IPS-NIHi11 (cell line): ENCODE measurements at places on chromosomes 3 and 15.

- peak; percentile 84 for DNase-seq
These were observed at the start of gene DGKG for GRCh38 chr3:186361762-186362536. Gene DGKG (minus strand): TSS chr3:186362234. CDS start chr3:186320459, 41,775 bp downstream.

- DNase-seq, result no peak
These were observed 1.6 kb downstream of the GAP43 start for GRCh38 chr3:115624901-115625300.

- DNase-seq, result no peak
These were observed 127.0 kb downstream of the TFDP2 start for GRCh38 chr3:142022381-142022780.

DNA sequence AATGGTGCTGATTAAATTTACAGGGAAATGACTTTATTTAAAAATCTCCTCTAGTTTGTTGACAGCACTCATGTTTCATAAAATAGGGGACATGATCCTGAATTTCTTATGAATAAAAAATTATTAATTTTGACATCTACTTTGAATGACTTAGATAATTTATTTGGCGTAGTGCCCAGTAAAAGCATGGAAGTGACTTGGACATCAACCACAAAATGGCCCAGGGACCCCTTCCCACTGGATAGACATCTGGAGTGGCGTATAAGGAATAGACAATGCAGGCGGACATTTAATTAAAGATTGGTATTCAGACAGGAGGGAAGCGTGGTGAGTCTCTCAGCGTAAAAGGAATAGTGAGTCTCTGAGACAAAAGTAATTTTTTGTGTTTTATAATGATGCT lies 79.8 kb downstream of the ADAMTSL3 start:
- no peak for DNase-seq

DNA sequence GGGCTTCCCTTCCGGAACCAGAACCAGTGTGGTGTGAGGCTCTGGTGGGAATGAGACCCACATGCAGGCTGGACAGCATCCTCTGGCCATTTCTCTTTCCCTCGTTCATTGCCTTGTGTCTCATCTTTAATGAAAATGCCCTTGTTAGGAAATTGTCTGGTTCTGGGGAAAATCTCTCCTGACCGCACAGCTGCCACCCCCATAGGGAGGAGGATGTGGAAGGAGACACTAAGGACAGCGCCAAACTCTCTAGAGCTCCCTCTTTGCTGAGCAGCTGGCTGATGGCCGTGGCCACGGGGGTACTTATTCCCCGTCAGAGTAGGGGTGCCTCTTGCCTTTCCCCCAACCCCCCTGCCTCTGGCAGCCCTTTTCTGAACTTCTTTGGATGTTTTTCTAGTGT lies 297.6 kb upstream of the C2CD4B start:
- no peak for DNase-seq

DNA sequence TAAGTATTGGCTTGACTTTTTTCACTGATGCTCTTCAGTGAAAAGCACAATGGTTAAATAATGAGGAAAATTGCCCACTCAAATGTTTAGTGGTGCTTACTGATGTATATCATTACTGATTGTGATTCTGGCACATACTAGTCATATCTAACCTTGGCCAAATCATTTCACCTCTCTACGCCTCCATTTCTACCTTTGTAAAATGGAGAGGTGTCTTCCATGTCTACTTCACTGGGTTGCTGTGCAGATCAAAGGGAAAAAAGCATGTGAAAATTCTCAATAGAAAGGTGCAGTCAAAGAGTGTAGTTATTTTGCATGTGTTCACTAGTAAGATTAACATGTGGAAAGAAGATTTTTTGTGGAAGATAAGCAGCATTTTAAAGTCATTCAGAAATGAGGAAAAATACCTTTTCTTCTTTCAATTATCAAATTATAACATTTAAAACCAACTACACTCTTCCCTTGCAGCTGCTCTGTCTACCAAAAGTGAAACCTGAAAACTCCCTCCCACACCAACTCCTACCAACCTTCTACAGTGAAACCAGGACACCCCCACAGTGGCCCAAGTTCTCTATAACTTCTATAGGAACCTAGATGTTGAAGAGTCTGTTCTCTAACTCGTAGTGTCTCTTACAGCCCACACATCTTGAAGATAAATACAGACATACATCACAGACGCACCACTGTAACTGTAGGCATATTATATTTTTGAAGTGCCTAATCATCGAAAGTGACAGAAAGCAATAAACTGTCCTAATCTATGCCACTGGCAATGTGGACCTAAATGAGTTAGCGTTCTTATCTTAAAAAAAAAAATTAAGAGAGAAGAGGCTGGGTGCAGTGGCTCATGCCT lies 1.4 kb downstream of the CD200R1 start:
- DNase-seq, result no peak

DNA sequence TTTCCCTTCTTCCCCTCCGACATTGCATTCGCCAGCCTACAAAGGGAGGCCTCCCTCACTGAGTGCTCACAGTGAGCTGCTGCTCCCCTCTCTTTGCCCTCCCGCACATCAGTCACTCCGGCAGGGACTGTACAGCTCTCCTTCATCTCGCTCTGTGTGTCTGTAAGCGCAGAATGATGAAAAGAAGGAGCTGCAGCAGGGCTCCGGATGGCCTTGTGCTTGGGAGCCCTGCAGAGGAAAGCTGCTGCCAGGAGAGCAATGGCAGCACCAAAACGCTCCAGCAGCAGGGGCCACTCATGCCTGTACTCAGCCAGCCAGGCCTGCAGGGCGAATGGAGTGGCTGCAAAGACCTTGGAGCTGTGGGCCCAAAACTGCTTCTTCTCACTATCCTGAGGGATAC lies 107.0 kb upstream of the NSMCE3 start:
- no peak for DNase-seq

- DNase-seq, result no peak
These were observed 45.9 kb upstream of the THBS1 start for GRCh38 chr15:39534996-39535395.

- DNase-seq, result no peak
These were observed 111.5 kb upstream of the LPP start for GRCh38 chr3:188042466-188042865.

GRCh38 chr15:68638953-68639515 lies 60.2 kb downstream of the CORO2B start:
- no peak for DNase-seq

GRCh38 chr3:110253794-110254193 lies 817.8 kb upstream of the NECTIN3 start:
- no peak for DNase-seq

DNA sequence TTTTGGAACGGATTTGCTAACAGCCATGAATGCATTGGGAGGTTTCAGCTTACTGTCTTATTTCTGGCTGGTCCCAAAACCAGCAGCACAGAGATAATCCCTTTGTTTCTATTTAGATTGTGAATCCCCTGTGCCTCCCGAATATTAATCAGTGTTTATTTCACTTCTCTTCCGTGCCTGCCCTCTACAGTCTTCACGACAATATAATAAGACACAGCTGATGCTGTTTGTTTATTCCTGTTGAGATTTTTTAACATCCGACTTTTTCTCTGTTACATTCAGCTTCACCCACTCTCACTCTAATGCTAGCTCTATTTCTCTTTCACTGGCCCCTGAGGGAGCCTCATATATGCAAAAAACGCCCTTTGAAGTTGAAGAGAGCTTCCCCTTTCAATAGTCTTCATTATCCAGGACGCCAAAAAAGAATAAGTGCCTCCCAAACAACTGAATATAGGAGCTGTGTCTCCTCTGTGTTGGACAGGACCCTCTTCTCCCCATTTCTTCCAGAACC lies 995.3 kb downstream of the ROBO2 start:
- no peak for DNase-seq

DNA sequence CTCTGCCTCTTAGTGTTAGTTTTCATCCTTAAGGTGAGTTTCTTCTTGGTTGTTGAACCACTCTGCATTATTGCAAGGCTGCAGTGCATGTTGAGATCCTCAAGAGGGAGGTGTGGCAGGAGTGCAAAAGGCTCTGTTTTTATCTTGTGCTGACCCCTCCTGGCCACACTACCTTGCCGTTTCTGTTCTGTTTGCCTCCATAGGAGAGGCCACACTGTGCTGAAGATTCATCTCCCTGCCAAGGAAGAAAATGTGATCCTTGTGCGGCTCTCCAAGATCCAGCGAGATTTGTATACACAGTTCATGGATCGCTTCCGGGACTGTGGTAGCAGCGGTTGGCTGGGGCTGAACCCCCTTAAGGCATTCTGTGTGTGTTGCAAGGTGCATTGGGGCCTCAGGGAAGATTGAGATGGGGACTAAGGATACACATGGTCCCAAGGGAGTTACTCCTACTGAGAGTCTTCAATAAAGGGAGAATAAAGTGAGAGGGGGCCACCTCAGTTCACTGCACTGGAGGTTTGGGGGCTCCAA lies 33.0 kb upstream of the TEX264 start:
- DNase-seq, result peak; percentile 89

GRCh38 chr3:69948246-69948862 lies 51.2 kb upstream of the SAMMSON start:
- DNase-seq, result peak; percentile 19

DNA sequence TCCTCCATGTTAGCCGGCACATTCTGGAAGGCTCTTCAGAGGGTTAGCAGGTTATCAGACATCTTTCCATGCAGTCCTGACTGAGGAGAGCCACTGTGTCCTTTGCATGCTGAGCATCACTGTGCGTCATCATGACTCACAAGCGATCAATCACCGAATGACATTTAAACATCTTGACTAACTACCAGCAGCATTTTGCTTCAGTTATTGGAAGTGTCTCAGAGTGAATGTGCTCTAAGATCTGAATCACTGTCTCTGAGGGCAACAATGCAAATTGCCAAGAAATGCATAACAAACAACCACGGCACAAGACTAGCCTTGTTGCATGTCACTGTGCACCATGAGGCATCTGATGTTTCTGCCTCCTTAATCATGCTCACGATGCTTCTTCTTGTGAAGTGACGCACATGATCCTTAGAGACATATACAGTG lies 18.3 kb upstream of the ATP8B4 start:
- no peak for DNase-seq

DNA sequence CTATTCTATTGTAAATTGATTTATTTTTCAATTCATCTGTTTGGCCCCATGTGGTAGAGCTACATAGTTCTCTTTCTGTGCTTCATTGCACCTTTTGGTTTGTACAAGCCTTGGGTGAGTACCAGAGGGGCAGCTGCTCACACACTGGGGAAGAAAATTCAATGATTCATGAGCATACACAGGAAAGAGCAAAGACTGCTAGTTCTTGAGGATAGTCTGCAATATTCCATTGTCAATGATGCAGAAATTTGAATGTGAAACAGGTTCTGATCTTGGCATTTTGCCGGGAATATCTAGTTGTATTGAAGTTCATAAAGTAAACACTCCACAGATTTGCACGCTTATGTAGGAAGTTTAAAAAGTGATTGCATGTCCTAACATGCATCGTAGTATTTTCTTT lies 304.6 kb downstream of the NAALADL2 start:
- no peak for DNase-seq

- no peak for DNase-seq
These were observed 1060.2 kb downstream of the NSUN3 start for GRCh38 chr3:95123104-95123503.

DNA sequence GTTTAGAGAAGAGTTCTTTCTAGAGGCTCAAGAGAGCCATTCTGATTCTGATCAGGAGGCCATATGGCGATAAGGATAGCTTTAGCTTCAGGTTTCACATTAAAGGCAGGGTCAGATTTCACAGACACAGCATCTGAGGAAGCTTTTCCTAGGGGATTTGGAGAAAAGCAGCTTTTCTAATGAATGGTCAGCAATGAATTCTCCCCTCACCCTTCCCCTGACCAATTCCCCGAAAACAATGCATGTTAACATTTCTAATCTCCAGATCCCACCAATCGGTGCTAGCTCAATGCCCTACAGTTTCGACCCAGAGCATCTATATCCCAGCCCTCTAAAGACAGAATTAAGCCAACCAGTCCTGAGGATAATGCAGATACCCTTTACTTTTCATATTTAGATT lies 9.8 kb downstream of the AGBL1 start:
- DNase-seq, result peak; percentile 29

DNA sequence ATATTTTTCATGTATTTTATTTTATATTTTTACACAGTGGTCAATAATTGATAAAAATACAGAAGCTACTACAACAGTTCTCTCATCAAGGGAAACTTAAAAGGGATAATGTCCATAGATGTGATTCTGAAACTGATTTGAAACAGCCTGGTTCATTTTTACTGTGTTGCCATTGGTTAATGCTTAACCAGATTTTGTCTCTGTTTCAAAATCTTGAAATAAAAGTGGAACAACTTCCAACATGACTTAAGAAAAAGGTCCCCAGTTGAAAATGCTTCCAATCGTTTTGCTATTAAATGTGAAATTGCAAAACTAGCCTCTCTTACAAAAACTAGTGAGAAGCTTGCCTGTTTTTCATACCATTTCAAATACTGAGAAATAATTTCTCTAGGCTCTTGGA lies 240.7 kb downstream of the LPP start:
- no peak for DNase-seq

GRCh38 chr15:92165001-92165346 lies 228.7 kb upstream of the ST8SIA2 start:
- peak; percentile 13 for DNase-seq

GRCh38 chr3:37218206-37218605 lies 43.8 kb upstream of the LRRFIP2 start:
- DNase-seq, result no peak

DNA sequence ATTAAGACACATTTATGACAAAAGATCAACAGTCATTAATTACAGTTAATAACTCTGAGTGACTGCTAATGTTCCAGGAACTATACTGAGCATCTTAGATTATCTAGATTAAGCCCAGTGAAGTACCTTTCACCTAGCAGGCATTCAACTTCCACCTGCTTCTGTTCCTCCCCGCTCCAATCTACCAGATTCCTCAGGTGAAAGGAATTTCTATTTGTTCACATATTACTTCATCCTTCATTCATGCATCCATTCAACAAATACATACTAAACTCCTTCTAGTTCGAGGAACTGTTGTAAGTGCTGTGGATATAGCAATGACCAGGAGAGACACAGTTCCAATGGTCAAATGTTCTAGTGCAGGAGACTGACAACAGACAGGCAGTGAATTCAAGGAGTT lies 139.3 kb downstream of the FILIP1L start:
- DNase-seq, result no peak

GRCh38 chr15:100831467-100831866 lies 48.2 kb upstream of the ALDH1A3 start:
- no peak for DNase-seq

GRCh38 chr3:66270701-66271100 lies 49.9 kb downstream of the SLC25A26 start:
- no peak for DNase-seq

GRCh38 chr3:55875113-55875512 lies 388.0 kb upstream of the WNT5A start:
- DNase-seq, result no peak

- DNase-seq, result peak; percentile 53
These were observed 1.3 kb downstream of the TCF12 start for GRCh38 chr15:56919609-56920366.
